Activated CD4-positive, CD25-positive, alpha-beta regulatory T cell treated with anti-CD3 and anti-CD28 coated beads, Interleukin-2, amount 50 U/mL, for 16 hours (primary cell): ENCODE measurements at places on chromosomes 16 and 17.

- peak; percentile 63 for DNase-seq
Measured at GRCh38 chr17:39174920-39175694, 9.1 kb upstream of the ARL5C start.

DNA sequence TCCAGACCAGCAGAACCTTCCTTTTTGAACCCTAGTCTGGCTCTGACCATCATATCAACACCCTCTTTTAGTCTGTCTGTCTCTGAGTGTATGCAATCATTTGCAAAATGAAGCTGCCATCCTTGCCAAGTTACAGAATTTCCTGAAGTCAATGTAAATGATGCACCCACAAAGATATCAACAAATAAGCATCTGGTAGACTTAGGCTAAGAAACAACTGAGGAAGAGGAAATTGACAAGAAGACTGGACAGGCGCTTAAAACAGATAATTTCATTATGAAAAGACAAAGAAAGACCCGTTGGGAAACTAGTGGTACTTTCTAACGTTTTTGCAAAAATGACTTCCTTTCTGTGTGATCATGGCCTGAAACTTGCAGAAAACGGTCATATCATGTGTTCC is 24.7 kb upstream of the CIITA start:
- DNase-seq: no peak

DNA sequence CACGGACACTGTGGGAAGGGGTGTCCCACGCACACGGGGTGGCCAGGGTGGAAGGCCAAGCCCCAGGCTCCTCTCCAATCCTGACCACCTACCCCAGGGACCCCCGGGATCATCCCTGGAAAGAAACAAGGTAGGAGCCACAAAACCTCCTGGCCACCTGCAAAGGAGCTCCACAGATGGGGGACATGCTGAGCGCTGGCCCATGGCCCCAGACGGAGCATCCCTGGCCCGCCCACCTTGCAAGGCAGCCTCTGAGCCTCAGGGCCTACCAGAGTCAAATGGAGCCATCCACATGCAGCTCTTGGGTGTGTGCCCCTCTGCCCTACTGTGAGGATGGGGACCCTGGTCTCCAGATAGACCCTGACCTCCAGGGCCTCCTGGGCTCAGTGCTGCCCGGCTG is 16.3 kb downstream of the SLC38A10 start:
- DNase-seq: no peak

GRCh38 chr16:23293016-23293415 is 9.1 kb upstream of the SCNN1B start:
- DNase-seq: no peak

- no peak for DNase-seq
Measured at GRCh38 chr17:65117384-65118035, 19.7 kb upstream of the RGS9 start.

DNA sequence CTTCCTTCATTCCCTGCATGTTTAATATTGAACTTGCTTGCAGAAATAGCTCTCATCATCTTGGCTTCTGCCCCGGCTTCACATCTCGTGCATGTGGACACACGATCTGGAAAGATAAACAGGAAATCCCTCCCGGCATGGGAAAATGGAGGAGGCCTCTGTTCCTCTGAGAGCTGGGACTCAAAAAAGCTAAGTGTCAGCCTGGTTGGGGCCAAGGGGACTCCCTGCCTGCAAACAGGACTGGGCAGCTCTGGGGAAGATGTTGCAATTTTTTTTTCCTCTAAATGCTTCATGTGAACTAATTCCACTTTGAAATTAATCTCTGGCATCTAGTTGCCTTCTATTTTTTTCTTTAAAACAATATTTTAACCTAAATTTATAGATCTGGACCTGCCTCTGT is 24.8 kb downstream of the ITPRIPL2 start:
- DNase-seq: no peak

- DNase-seq: no peak
Measured at GRCh38 chr16:60295451-60295850, 1561.3 kb upstream of the GOT2 start.

- DNase-seq: no peak
Measured at GRCh38 chr17:12666718-12667117, 1.0 kb downstream of the MYOCD start.

- DNase-seq: no peak
Measured at GRCh38 chr17:29004081-29004692, 1.6 kb downstream of the SEZ6 start.

DNA sequence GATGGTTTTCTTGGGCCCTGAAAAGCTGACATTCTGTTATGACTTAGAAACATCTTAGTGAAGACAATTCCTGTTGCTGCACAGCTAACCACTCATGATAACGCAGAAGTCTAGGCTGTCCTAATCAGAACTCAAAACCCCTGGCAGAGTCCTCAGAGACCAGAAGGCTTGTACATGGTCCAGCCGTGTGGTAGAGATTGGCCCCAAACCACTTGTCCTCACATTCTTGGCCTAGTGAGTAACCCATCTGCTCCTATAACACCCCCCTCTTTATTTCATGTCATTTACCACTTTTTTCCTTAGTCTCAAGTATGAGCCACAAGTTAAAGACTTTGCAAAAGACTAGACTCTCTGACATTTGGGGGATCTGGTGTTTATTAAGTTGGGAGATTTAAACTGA is 116.5 kb upstream of the ADAMTS18 start:
- DNase-seq: no peak

- DNase-seq: no peak
Measured at GRCh38 chr16:54878301-54878700, 52.4 kb upstream of the IRX5 start.
